Esophagus squamous epithelium (tissue), 5 donors: ENCODE measurements at places on chromosomes 3 and 15.

- DNase-seq: no peak
Observed at GRCh38 chr15:88986949-88987590, 73.9 kb upstream of the MFGE8 start.

- no peak for DNase-seq
Observed at GRCh38 chr15:65558336-65558735, 28.1 kb downstream of the HACD3 start.

- DNase-seq: no peak
Observed at GRCh38 chr3:8767667-8768363, 1.6 kb downstream of the OXTR start.

DNA sequence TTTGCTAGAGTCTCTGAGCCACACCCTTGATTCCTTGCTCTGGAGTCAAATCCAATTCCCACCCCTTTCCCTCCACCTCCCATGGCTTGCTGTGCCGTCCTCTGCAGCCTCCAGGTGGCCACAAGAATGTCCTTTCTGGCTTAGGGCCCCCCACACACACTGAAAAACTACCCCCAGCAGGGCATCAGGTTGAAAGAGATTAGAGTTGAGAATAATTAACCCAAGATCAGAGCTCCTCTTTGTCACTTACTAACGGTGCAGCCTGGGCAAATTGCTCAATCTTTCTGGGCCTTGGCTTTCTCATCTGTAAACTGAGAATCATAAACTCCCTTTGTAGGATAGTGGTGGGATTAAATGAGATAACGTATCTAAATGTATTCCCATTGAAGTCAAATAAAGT, 78.5 kb downstream of the MRPL46 start:
- DNase-seq: no peak

DNA sequence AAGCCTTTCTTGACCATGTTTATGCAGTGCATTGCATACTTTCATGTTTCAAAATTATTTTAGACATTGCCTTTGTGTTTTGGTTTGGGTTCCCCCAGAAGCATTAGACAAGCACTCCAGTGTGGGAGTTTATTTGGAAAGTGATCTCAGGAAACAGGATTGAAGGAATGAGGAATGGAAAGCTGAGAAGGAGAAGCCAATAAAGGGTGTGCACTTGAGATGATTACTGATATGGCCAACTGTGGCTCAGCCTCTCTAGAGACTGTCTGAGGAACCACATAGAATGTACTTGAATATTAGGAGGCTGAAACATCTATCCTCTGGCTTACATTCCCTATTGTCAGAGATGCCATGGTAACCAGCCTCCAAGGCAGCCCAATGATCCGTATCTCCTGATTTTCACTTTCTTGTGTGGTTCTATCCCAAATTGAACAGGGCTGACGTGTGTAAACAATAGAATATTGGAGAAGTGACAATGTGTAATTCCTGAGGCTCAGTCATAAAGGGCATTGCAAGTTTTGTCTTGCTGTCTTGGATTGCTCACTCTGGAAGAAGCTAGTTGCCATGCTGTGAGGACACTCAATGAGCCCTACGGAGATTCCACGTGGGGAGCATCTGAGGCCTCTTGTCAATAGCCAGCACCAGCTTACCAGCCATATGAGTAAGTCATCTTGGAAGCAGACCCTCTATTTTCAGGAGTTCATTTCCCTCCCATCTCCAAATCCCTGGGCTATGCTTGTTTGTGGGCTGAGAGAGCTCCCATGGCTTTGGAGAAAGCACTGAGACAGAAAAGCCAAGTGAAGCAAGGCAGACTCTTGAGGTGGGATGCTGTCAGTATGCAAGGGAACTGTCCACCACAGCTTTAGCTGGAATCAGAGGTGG, 84.7 kb downstream of the SCN11A start:
- DNase-seq: no peak

DNA sequence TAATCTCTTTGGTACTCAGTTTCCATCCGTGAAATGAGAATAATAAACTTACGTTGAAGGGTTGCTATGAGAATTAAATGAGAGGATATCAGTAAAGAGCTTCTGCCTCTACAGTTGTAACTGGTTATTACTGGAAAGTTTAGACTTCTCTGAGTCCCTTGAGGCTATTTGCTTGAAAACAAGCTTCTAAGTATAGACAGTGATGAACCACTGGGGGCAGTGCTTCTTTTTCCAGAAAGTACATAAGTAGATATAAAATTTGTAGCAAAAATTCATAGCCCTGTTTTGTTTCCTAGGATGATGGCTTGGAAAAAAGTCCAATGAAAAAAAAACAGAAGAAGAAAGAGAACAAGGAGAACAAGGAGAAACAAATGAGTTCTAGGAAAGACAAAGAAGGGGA, 87.1 kb downstream of the RGMA start:
- DNase-seq: no peak

GRCh38 chr15:29043736-29044502, 158.1 kb downstream of the APBA2 start:
- no peak for DNase-seq
